Stimulated activated memory B cell treated with anti-CD40 and anti-IgM and Interleukin-4, amounts not matched to agents 10 μg/mL and 1 μg/mL and 100 μg/mL, for 72 hours (primary cell): ENCODE measurements at places on chromosomes 4 and X.

DNA sequence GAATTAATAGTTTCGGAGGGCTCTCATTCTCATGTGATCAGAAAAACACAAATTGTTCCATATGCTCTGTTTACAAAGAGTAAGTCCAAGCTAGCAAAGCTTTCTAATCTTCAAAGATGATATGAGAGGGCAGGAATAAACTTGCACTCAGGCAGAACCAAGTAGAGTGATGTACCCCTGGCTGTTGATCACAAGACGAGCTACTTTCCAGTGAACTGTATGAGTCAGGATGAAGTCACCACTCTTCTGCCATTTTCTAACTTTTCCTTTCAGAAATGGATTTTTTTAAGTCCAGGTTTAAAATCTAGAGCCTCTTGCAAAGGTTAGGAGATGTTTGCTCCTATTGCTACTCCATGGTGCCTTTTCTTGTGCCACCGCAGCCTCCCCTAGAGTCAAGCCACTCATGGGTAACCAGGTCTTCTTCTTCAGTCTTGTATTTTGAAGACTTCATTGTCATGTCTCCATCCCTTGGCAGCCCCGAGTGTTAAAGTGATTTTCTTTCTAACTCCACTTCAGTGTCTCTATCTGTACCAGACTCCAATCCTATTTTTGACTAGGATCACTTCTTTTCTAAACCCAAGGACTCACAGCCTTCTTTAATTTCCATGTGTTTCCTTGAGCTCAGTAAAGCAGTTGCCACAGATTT lies 171.9 kb upstream of the GALNT7 start:
- peak; percentile 42 for ATAC-seq
- no peak overlapping the region for H3K4me3 ChIP-seq
- H3K36me3 ChIP-seq, result no peaks in the 10 kb centered on the region
- H3K4me1 ChIP-seq, result peaks cover 5% of the 10 kb centered on the region

GRCh38 chrX:147900349-147900748 lies 11.4 kb upstream of the FMR1 start:
- H3K36me3 ChIP-seq, result no peaks in the 10 kb centered on the region
- peaks cover 11% of the 10 kb centered on the region for H3K4me1 ChIP-seq
- no peak for ATAC-seq

DNA sequence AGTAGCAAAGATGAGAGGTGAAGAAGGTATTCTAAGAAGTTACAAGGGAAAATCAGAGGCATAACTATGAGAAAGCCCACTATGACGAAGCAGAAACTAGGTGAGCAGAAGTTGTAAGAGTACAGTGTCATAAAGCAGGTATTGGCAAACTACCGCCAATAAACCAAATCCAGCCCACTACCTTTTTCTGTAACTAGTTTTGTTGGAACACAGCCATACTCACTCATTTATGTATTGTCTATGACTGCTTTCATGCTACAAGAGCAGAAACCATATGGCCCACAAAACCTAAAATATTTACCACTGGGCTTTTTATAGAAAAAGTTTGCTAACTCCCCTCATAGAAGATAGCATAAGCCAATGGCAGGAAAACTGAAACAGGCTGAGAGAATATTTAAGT lies 31.8 kb upstream of the ZCCHC13 start:
- no peaks in the 10 kb centered on the region for H3K27me3 ChIP-seq
- ATAC-seq, result no peak
- no peaks in the 10 kb centered on the region for H3K4me1 ChIP-seq
- H3K4me3 ChIP-seq, result no peak overlapping the region
- peaks cover 37% of the 10 kb centered on the region for H3K36me3 ChIP-seq
- no peak overlapping the region for H3K27ac ChIP-seq

GRCh38 chrX:12999422-12999821 lies 24.5 kb downstream of the TMSB4X start:
- peaks cover 34% of the 10 kb centered on the region for H3K4me1 ChIP-seq
- peak overlapping the region; percentile 98 for H3K27ac ChIP-seq
- ATAC-seq, result peak; percentile 67
- H3K4me3 ChIP-seq, result peak overlapping the region; percentile 69
- H3K27me3 ChIP-seq, result no peaks in the 10 kb centered on the region

DNA sequence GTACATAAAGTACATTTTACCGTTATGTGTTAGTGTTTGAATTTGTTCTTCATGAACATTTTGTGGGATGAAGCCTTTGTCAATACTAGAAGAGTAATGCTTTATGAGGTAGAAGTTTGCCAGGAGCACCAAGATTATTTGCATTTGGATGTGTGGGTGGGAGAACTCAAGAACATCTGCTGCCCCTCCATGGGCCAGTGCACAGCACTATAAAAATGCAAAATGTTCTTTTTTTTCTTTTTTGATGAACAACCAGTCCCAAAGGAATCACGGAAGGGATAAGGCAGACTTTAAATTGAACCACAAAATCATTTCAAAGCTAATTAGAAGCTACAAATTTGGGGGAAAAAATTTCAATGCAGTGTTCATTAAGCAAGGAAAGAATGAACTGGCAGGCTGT lies 300.3 kb upstream of the NWD2 start:
- H3K27ac ChIP-seq, result no peak overlapping the region
- no peak overlapping the region for H3K4me3 ChIP-seq
- no peaks in the 10 kb centered on the region for H3K27me3 ChIP-seq
- no peaks in the 10 kb centered on the region for H3K36me3 ChIP-seq
- no peak for ATAC-seq
- H3K4me1 ChIP-seq, result no peaks in the 10 kb centered on the region

DNA sequence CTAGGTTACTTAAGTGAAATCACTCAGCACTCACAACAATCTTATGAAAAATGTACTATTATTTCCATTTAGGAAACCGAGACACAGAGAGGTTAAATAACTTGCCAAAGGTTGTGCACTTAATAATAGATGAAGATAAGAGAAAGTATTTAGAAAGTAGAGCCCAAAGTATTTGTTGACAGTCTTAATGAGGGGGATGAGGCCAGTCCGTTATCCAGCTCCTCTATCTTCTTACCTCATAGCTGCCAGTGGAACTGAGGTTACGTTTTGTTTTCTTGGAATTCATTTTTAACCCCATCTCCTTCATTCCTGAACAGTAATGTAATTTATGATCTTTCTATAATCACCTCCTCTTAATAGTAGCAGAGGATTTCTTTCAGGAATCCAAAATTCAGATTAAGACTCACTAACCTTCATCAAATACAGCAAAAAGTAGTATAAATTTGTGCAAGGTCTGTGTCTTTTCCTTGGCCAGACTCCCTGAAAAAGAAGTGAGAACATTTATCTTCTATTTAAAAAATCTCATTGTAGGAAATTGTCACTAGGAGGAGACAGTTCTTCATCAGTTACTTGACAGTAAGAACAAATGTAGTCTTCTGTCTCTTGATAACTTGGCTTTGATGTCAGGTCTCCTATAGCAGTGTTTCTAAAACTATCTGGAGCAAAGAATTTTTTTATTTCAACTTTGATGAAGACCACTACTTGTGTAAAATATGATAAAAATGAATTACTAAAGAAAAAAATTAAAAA lies 35.5 kb downstream of the F8 start:
- H3K27ac ChIP-seq, result no peak overlapping the region
- H3K27me3 ChIP-seq, result no peaks in the 10 kb centered on the region
- no peaks in the 10 kb centered on the region for H3K36me3 ChIP-seq
- no peak overlapping the region for H3K4me3 ChIP-seq
- no peak for ATAC-seq
- peaks cover 13% of the 10 kb centered on the region for H3K4me1 ChIP-seq

- no peak overlapping the region for H3K4me3 ChIP-seq
- no peak overlapping the region for H3K27ac ChIP-seq
- H3K36me3 ChIP-seq, result no peaks in the 10 kb centered on the region
- no peak for ATAC-seq
- no peaks in the 10 kb centered on the region for H3K27me3 ChIP-seq
- no peaks in the 10 kb centered on the region for H3K4me1 ChIP-seq
Measured at GRCh38 chr4:66430856-66431255, 760.6 kb upstream of the EPHA5 start.

GRCh38 chr4:39384563-39384962 lies 18.4 kb upstream of the RFC1 start:
- H3K27ac ChIP-seq, result no peak overlapping the region
- H3K36me3 ChIP-seq, result no peaks in the 10 kb centered on the region
- H3K4me1 ChIP-seq, result no peaks in the 10 kb centered on the region
- no peak for ATAC-seq

- no peak overlapping the region for H3K4me3 ChIP-seq
- H3K27ac ChIP-seq, result no peak overlapping the region
- no peaks in the 10 kb centered on the region for H3K36me3 ChIP-seq
- no peaks in the 10 kb centered on the region for H3K27me3 ChIP-seq
- ATAC-seq, result no peak
Measured at GRCh38 chrX:137171626-137172025, 137.8 kb upstream of the GPR101 start.

DNA sequence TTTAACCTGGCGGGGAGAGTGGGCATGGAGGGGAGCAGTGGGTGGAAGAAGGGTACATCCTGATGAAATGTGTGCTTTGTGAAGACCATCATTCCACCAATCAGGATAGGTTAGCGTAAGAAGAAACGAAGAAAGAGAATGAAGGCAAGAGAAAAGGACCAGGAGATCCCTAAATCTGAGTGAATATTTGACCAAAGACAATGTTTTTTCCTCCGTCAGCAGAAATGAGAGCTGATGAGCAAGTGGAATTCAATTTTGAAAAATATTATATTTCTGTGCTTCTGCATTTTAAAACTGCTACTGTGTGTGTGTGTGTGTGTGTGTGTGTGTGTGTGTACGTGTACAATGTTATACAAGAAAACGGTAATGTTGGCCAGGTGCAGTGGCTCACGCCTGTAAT lies 58.3 kb upstream of the NOCT start:
- peaks cover 37% of the 10 kb centered on the region for H3K27me3 ChIP-seq
- H3K4me1 ChIP-seq, result peaks cover 5% of the 10 kb centered on the region
- ATAC-seq, result no peak
- H3K4me3 ChIP-seq, result no peak overlapping the region

DNA sequence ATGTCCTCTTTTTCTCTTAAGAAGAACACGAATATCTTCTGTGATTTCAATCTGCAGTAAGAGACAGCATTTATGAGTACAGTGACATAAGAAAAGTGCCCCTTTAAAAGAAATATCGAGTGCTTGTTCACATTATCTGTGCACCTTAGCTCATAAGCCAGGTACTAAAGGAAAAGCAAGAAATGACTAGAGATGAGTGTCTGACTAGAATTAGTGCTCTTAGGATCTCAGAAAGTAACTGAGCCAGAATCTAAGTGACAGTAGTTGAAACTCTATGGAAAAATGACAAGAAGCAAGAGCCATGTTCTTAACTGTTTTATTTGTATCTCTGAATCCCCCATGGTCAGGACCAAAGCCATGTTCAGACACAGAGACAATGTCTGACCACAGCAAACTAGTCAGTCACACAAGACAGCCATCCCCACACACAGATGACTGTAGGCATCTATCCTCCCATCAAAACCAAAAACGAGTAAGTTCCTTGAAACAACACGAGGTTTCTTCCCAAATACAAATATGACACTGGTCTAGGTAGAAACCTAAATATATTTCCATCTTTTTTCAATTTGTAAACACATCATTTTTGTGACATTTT lies 36.8 kb downstream of the ACSL4 start:
- no peaks in the 10 kb centered on the region for H3K27me3 ChIP-seq
- H3K36me3 ChIP-seq, result no peaks in the 10 kb centered on the region
- H3K27ac ChIP-seq, result no peak overlapping the region
- H3K4me1 ChIP-seq, result peaks cover 9% of the 10 kb centered on the region
- no peak for ATAC-seq
- H3K4me3 ChIP-seq, result no peak overlapping the region

DNA sequence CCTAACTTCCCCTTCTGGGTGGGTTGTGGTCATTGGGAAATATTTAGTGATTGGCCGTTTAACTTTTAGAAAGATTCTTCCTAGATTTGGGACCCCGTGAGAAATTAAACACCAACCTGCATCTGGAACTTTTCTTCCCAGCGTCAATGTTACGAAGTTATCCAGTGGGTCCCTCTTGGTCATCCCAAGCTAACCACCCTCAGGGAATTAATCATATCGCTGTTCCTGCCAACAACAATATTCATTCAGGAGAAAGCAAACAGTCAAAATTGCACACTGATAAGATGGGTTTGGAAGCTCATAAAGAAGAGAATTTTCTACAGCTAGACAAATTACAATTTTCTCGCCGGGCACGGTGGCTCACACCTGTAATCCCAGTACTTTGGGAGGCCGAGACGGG lies 121.2 kb upstream of the STX18 start:
- H3K27me3 ChIP-seq, result no peaks in the 10 kb centered on the region
- no peak overlapping the region for H3K4me3 ChIP-seq
- ATAC-seq, result no peak
- H3K4me1 ChIP-seq, result peaks cover 1% of the 10 kb centered on the region

DNA sequence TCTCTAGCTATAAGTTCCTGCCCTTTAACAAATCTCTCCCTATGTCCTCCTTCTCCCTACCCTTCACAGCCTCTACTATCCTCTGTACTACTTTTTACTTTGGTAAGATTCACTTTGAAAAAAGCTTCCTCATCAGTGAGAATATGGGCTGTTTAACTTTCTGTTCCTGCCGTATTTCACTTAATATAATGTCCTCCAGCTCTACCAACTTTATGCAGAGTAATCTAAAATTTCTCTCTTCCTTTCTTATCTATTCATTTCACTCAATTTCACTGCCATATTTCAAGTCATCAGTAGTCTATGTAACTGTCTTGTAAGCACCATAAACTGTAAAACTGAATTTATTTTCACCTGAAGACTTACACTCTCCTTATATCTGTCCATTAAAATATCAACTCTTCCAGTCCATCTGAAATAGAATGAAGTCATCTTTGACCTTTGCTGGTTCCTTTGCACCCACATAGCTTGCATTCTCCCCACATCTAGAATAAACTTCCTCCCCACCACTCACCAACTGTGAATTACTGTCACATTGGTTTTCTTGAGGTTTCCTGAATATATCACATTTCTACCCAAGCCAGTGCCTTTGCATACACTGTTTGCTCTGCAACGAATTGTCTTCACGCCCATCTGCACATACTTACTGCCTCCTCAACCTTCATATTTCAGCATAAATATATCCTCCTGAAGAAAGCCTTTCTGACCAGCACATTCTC lies 54.6 kb downstream of the ARAP2 start:
- H3K36me3 ChIP-seq, result peaks cover 30% of the 10 kb centered on the region
- no peaks in the 10 kb centered on the region for H3K27me3 ChIP-seq
- H3K4me3 ChIP-seq, result no peak overlapping the region
- peak; percentile 83 for ATAC-seq
- H3K27ac ChIP-seq, result peak overlapping the region; percentile 12
- peaks cover 24% of the 10 kb centered on the region for H3K4me1 ChIP-seq

DNA sequence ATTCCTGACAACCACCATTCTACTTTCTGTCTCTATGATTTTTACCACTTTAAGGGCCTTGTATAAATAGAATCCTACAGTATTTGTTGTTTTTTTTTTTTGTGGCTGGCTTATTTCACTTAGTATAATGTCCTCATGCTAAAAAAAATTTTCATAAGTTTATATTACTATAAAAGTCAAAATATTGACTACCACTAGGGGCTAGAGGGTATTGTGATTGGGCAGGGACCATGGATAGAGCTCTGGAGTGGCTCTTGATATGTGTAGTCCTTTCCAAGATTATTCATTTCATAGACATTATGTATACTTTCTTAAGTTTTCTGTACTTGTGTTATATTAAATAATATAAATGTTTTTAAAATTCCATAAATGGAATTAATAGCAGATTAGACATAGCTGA lies 34.6 kb downstream of the MYOZ2 start:
- H3K4me3 ChIP-seq, result no peak overlapping the region
- H3K4me1 ChIP-seq, result peaks cover 4% of the 10 kb centered on the region
- H3K27me3 ChIP-seq, result no peaks in the 10 kb centered on the region
- ATAC-seq, result no peak
- H3K27ac ChIP-seq, result no peak overlapping the region

- H3K27me3 ChIP-seq, result no peaks in the 10 kb centered on the region
- H3K36me3 ChIP-seq, result peaks cover 18% of the 10 kb centered on the region
- H3K27ac ChIP-seq, result peak overlapping the region; percentile 26
- ATAC-seq, result no peak
Measured at GRCh38 chrX:19728915-19729314, 158.5 kb downstream of the SH3KBP1 start.
